ENCODE measurements at places on chromosomes 2 and 18.
A peak's percentile ranks its signal among the peaks of the same experiment; 100 is the strongest.

DNA sequence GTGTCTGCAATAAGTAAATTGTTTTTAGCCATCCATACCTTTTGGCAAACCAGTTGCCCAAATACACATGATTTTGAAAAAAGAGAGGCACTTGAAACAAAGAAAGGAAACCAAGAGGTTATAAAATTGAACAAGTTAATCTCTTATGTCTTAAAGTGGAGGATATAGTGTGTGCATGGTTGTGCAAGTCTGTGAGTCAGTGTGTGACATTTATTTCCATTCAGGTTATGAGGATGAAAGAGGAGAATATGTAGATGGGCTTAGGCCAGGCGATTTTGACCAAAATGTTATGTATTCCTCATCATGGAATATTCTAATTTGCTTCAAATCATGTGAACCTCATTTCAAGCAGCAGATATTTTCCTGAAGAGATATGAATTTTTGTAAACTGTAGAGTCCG, 123.3 kb downstream of the SETBP1 start:
- DNase-seq: no peak

DNA sequence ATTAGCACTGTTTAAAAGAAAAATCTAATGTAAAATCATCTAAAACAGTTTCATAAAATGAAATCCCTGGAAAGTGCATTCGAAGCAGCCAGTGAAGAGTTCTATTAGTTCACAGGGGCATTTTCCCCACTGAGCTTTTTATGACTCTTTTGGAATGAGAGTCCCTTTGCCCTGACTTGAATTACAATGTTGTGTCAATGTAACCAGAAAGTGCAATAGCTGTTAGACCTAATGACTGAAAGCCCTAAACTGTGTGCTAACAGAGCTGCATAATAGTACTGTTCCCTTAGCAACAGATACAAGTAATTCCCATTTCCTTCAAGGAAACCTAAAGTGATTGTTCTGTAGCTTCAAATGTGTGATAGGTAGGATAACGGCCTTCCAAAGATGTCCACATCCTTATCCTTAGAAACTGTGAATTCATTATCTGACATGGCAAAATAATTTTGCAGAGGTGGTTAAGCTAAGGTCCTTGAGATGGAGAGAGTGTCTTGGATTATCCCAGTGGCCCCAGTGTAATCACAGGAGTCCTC, 134.4 kb downstream of the L3MBTL4 start:
- no peak for DNase-seq

- no peak for DNase-seq
Observed at GRCh38 chr2:105296017-105296611, 33.4 kb downstream of the TGFBRAP1 start.

- no peak for DNase-seq
Observed at GRCh38 chr2:1512321-1513289, 99.3 kb downstream of the TPO start.

DNA sequence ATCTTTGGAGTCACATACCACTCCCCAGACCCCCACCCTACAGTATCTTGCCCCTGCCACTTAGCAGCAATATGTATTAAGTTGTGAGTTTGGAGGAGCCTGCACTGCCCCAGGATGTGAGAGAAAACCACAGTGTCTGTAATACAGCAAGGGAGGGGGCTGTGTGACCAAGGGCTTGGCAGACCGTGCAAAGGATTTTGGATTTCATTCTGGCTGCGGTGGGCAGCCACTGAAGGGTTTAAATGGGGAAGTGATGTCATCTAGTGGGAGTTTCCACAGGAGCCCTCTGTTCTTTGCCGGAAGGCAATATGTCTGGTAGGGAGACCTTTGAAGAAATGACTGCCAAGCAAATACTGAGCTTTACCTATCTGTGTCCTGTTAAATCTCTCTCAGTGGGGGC, 202.4 kb downstream of the FHOD3 start:
- peak; percentile 63 for DNase-seq

- DNase-seq: no peak
Observed at GRCh38 chr2:145287736-145288135, 767.8 kb upstream of the ZEB2 start.

GRCh38 chr18:70422391-70422965, 133.6 kb downstream of the SOCS6 start:
- no peak for DNase-seq

DNA sequence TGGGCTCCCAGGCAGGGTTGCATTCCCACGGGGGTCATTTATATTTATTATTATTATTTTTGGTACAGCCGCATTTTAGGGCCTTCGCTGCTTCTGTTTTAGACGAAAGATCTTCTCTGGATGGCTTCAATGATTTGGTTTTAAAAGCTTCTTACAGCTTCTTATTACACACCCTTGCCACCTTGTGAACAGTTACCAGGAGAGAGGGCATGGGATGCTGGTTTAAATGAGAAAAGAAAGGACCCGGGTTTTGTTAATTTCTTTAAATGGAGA, 1.7 kb downstream of the SH3RF3 start:
- DNase-seq: no peak

DNA sequence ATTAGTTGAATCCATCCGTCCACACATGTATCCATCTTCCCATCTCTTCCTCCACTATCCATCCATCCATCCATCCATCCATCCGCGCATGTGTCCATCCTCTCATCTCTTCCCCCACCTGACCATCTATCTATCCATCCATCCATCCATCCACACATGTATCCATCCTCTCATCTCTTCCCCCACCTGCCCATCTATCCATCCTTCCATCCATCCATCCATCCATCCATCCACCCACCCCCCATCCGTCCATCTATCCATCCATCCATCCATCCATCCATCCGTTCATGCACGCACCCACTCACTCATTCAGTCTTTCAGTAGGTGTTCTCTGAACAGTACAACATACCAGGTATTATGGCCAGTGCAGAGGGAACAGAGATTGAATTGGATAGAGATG, 18.9 kb upstream of the GREB1 start:
- DNase-seq: no peak

- DNase-seq: no peak
Observed at GRCh38 chr2:207502577-207503198, 27.1 kb upstream of the CREB1 start.

GRCh38 chr2:229725716-229726574, 11.6 kb upstream of the DNER start:
- peak; percentile 48 for DNase-seq

- no peak for DNase-seq
Observed at GRCh38 chr2:217497843-217498377, 504.9 kb downstream of the TNS1 start.

DNA sequence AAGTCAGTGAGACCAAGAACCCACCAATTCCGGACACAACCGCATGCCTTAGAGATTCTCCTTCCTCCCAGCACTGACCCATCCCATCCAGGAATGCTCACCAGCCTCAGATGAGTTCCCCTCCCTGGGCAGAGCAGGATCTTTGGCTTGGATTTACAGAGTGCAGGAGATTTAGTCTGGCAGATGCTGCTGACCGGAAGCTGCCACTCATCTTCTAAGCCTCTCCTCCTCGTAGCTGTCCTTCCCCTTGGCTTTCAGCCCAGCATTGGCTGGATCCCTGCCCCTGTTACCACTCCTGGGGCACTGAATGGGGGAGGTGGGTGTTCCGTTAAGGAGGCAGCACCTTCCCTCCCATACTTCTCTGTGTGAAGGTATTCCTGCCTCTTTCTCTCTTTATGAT, 53.2 kb downstream of the VWA3B start:
- peak; percentile 60 for DNase-seq

- DNase-seq: peak; percentile 81
Observed at GRCh38 chr18:75898651-75899050, 471.1 kb upstream of the SMIM21 start.
